ENCODE measurements at places on chromosomes 6 and 20.

- no peak for DNase-seq
Observed at GRCh38 chr20:11799281-11799684, 118.4 kb upstream of the BTBD3 start.

- no peak for DNase-seq
Observed at GRCh38 chr6:21740376-21741124, 147.0 kb downstream of the SOX4 start.

- DNase-seq = no peak
Observed at GRCh38 chr20:60695226-60696000, 556.6 kb upstream of the CDH4 start.

DNA sequence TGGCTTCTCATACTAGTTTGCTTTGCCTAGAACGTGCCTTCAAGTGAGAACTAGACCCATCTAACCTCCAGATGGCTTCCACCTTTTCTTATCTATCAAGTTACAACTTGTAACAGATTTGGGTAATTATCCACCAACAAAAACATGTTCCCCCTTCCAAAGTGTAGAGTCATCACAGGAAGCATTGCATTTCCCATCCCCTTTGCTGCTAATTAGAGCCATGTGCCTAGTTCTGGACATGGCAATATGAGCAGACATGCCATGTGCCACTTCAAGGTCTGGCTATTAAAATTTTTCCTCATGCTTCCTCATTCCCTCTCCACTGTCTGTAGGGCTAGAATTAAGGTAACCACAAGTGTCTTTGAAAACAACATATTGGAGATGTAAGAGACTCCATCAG is 814.4 kb downstream of the TENT5A start:
- no peak for DNase-seq

GRCh38 chr6:20313960-20314530 is 87.6 kb upstream of the E2F3 start:
- DNase-seq = no peak

DNA sequence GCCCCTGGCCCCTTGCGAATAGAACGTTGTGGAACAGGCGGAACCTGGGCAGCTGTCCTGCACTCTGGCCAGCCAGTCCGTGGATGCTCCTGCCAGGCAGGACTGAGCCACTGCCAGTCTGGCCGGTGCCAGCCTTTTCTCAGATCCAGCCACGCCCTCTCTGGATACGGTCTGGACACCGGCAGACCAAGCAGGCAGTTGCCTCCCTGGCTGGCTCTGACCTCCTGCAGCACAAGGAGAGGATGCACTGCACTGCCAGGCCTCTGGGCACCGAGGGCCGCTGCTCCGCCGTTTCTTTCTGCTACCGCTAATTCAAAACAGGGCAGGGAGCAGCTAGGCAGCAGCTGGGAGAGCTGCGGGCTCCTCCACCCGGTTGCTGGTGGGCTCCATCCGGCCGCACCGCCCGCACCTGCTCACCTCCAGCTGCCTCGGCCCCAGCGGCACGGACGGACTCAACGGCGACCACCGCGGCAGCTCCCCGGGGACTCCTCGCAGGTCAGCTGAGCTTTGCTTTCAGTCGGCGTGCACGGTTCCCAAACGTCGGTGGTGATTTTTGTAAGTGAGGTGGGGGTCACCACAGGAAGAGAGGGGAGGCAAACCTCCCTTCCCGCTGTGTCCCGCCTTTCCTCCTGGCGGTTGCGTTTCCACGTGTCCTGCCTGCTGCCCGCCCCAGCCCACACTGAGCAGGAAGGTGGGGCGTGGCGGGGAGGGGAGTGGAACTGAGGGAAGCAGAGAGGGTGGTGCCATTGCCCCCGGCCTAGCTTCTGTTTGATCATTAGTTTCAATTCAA is 30.3 kb upstream of the AFDN start:
- no peak for DNase-seq

DNA sequence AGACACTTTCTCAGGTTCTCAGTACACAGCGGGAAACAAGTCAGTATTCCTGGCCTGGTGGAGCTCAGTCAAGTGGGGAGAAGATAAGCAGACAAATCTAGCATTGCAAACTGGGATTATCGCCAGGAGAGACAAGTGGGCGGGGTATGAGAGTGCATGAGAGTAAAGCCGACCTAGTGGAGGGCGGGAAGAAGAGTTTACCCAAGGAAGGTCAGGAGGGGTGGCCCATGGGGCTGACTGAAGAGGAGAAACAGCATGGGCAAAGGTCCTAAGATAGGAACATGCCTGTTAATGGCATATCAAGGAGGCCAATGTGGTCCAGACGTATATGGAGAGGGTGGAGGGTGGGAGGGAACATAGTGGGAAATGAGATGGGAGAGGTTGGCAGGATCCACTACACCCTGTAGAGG is 12.4 kb upstream of the CSNK2A1 start:
- no peak for DNase-seq

- no peak for DNase-seq
Observed at GRCh38 chr6:142301651-142302391, at the start of gene ADGRG6. Gene ADGRG6 (plus strand): TSS chr6:142302007. CDS start chr6:142302330, 323 bp downstream.

DNA sequence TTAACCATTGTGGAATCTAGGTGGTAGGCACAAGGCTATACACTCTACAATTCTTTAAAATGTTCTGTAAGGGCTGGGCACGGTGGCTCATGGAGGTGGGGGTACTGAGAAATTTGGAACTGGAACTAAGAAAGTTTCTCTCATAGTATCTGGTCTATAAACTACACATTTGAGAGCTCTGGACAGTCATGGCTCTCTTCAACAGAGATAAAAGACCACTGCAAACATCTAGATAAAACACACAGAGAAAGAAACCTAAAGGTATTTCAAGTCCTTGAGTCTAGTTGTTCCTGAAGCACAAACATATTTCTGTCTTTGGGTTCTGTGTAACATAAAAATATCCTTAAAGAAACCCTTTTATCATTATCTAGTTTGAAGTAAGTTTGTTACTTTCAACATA is 35.2 kb downstream of the ILRUN start:
- DNase-seq = no peak

DNA sequence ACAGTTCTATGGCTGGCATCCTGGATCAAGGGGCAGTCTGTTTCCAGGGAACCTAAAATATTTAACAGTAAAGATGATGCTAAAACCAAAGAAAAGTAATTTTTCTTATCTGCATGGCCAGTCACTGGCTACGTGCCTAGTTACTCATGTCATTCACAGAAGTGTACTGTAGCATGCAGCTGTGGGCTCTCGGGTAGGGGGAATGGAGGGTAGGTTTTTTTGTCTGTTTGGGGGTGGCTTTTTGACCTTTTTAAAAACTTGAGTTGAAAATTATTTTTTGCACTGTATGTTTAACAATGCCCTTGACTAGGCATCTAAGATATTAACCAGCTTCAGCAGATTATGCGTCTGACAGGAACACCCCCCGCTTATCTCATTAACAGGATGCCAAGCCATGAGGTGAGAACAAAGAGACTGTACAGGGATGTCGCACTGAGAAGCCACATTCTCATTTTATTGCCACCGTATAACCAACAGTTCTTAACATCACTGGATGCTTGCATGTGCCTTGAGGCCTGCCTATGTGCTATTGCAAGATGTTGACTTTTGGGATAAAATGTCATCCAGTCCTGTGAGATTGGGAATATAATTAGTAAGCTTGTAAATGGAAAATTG is 30.3 kb upstream of the MAPK13 start:
- no peak for DNase-seq

- DNase-seq = no peak
Observed at GRCh38 chr20:49915118-49915379, 280 bp downstream of the SPATA2 start.

DNA sequence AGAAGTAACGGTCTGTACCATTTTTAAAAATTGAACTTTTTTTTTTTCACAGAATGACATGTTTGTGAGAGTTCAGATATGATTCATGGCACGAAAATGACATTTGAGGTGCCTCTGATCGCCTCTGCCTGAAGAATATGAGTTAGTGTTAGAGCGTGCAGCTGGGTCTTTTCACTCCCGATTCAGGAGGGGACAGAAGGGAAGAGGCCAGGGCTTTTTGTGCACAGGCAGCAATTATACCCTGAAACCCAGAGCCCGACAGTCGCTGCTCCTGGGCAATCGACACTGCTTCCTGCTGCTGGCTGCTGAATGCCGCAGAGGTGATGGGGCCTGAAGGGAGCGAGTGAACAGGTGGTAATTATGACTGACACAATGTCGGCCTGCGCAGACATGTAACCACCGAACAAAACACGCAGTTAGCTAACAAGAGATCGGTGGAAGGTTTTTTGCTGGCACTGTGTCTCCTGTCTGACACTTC is 652.0 kb upstream of the NOX3 start:
- no peak for DNase-seq

GRCh38 chr6:127912914-127913313 is 12.1 kb upstream of the THEMIS start:
- no peak for DNase-seq

DNA sequence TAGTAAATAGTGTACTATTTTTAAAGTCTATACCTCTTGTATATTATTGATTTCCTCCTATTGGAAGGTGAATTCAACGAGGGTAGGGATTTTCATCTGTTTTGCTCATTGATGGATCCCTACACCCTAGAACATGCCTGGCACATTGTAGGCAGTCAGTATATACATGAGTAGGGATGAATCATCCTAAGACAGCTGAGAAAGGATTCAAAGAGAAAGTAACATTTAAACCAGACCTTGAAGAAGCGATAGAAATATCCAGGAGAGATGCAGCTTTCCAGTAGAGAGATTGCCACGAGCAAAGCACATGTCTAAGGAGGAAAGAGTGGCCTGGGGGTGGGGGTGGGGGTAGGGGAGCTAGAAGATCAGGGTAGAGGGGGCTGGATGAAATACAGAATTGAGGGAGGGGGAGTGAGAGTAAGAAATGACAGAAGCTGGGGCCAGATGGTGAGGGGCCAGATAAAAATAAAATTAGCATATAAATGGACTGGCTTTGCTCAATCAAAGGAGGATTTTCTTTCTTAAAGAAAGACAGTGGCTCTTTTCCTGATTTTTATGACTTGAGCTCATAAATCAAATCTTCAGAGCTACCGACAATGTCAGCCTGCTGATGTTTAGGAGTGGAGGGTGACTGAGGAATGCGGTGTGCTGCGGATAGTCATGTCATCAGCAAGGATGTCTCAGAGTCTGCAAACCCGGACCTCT is 168.2 kb downstream of the SAMD5 start:
- no peak for DNase-seq

- DNase-seq = no peak
Observed at GRCh38 chr6:161226009-161226964, 47.6 kb downstream of the AGPAT4 start.

GRCh38 chr20:42936482-42936881 is 253.2 kb downstream of the PTPRT start:
- no peak for DNase-seq

- no peak for DNase-seq
Observed at GRCh38 chr6:37882724-37883413, 63.3 kb downstream of the ZFAND3 start.

DNA sequence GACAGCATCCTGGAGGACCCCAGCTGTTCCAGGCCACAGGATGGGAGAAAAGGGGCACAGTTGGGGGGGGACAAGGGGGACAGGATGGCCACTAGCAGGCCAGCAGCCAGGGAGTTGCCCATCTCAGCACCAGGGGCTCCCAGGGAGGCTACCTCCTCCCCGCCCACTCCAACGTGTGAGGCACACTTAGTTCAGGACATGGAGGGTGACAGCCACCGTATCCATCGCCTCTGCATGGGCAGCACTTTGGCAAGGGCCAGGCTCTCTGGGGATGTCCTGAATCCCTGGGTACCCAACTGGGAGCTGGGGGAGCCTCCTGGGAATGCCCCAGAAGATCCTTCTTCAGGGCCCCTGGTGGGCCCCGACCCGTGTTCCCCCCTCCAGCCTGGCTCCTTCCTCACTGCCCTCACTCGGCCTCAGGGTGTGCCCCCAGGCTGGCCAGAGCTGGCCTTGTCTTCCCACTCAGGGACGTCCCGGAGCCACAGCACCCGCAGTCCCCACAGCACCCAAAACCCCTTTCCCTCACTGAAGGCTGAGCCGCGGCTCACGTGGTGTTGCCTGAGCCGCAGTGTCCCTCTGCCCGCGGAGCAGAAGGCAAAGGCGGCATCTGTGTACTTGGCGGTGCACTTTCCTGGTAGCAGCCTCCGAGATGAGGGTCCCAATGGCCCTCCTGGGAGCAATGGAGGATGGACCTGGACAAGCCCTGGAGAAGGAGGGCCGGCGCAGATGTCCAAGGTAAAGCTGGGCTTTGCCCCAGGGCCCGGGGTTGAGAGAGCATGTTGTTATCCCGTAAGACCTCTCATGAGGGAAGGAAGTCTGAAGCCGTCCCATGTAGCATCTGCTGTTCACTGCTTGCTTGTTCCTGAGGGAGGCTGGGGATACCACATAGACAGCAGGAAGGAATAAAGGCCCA is 30.7 kb downstream of the ZNF831 start:
- DNase-seq = no peak

- DNase-seq = no peak
Observed at GRCh38 chr20:52649727-52650126, 322.4 kb upstream of the TSHZ2 start.

- no peak for DNase-seq
Observed at GRCh38 chr6:23447731-23448130, 678.3 kb upstream of the NRSN1 start.

- no peak for DNase-seq
Observed at GRCh38 chr6:36997811-36998722, 7.4 kb upstream of the FGD2 start.

GRCh38 chr6:105348897-105349296 is 54.0 kb downstream of the PREP start:
- DNase-seq = peak; percentile 21

- DNase-seq = no peak
Observed at GRCh38 chr6:139373928-139374356, 506 bp downstream of the CITED2 start.

DNA sequence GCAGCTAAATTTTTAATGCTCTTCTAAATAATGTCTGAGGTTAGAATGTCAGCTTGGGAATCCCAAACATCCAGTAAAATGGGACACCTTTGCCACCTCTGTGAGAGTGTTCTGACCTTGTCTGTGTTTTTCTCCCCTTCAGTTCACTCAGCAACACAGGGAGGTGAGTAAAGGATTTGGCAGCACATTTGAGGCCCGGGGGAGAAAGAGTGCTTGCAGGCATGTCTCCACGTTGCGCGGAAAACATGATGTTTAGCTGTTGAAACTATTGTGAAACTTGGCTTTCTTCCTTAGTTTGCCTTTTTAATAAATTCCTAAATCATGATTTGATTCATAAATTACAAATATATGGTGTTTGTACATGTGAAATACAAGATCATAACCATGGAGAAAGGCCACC is 707.8 kb upstream of the FLRT3 start:
- no peak for DNase-seq

DNA sequence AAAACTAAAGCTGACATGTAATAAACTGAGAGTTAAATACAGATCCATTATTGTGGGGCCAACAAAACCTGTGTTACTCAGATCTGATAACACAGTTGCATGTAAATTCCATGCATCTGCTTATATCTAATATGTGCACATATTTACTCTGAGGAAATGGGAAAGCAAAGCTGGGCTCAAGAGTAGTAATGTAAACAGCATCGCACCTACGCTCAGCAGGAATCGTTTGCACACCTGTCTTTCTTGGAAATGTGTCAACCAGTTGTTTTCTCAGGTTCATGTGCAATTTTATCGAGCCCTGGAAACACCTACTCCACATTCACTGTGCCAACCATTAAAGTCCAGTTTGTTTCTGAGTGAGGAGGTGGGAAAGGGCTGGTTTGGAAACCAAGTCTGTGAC is 80.3 kb upstream of the CNKSR3 start:
- DNase-seq = no peak

- DNase-seq = no peak
Observed at GRCh38 chr6:2793534-2794151, 28.4 kb downstream of the WRNIP1 start.
